ENCODE measurements at places on chromosomes 11 and 22.

DNA sequence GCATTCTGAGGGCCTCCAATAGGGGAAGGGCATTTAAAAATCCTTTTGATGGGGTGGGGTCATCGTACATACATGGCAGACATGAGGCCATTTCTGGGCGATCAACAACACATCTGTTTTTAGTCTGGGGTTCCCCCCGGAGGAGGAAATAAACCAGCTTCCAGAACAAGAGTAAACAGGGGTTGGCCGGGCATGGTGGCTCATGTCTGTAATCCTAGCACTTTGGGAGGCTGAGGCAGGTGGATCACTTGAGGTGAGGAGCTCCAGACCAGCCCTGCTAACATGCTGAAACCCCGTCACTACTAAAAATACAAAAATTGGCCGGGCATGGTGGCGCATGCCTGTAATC, 12.0 kb downstream of the PRSS23 start:
- DNase-seq = no peak

DNA sequence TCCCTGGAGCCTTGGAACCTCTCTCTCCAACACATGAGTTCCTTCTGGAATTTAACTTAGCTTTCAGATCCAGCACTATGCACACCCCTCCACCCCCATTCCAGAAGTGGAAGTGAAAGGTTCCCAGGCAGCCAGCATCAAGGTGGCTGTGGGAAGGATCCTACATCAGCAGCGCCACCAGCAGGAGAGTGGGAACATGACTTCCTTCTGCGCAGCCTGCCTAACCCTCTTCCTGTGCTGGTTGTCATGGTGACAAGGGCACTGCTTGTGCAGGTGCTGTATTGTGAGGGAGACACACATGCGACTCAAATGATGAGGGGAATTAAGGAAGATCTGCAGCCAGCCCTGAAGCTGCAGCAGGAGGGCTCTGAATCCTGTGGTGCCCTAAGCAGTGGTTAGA, 904.5 kb upstream of the API5 start:
- DNase-seq = no peak

- DNase-seq = no peak
These were observed 3.3 kb downstream of the TSPAN4 start for GRCh38 chr11:845872-846495.

GRCh38 chr11:6587360-6587953, 16.0 kb downstream of the RRP8 start:
- no peak for DNase-seq

GRCh38 chr11:92969293-92969633, 188 bp upstream of the MTNR1B start:
- DNase-seq = no peak

- DNase-seq = no peak
These were observed 54.7 kb upstream of the CCDC188 start for GRCh38 chr22:20205464-20205963.

Measured in stimulated activated CD4-positive, alpha-beta T cell treated with anti-CD3 and anti-CD28 coated beads, Interleukin-4, amount 100 ng/mL, for 48 hours (primary cell).